T47D (cell line): ENCODE measurements at places on chromosomes 5 and 9.
A peak's percentile ranks its signal among the peaks of the same experiment; 100 is the strongest.

DNA sequence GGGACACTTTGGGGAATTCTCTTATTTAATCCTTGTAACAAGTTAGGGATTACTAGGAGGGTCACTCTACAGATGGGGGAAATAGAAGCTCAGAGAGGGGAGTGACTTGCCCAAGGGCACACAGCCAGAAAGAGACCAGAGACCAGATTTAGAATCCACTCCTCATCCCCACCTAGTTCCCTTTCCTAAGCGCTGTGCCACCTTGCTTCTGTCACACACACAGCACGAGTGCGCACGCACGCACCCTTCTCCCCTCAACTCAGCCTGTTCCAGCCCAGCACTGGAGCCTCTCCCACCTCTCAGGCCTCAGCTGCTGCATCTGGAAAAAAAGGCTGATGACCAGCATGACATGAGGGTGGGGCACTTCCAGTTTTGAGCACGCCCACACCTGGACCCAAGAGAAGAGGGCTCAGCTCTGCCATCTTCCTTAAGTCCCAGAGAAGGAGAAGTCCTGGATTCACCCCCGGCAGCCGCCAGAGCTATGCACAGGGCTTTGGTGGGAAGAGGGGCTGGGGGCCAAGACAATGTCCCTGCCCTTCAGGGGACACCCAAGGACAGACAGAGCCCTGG, 18.5 kb downstream of the NR5A1 start:
- DNase-seq: no peak

GRCh38 chr5:154034944-154035343, 3.8 kb downstream of the FAM114A2 start:
- DNase-seq: no peak

DNA sequence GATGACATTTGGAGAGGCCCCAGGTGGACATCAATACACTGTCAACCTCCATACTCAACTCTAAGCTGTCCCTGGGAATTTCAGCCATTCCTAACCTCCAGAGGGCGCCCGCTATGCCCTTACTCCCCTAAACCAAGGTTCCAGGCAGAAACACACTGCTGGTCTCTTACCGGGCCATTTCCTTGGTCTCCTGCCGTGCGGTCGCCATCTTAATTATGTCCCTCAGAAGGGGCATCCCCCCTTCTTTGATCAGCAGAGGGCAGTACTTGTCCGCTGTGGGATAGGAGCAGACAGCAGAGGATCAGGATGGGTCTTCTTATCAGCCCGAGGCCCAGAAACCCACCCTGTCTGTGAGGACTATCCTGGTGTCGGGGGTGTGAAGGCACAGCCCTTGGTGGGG, 9.3 kb upstream of the ZDHHC12 start:
- peak; percentile 82 for DNase-seq

- DNase-seq: no peak
Observed at GRCh38 chr5:102823441-102823874, 68.4 kb downstream of the PAM start.

- no peak for DNase-seq
Observed at GRCh38 chr9:83671451-83671850, 36.3 kb downstream of the UBQLN1 start.

GRCh38 chr5:147558826-147559225, 49.0 kb upstream of the DPYSL3 start:
- DNase-seq: peak; percentile 41

DNA sequence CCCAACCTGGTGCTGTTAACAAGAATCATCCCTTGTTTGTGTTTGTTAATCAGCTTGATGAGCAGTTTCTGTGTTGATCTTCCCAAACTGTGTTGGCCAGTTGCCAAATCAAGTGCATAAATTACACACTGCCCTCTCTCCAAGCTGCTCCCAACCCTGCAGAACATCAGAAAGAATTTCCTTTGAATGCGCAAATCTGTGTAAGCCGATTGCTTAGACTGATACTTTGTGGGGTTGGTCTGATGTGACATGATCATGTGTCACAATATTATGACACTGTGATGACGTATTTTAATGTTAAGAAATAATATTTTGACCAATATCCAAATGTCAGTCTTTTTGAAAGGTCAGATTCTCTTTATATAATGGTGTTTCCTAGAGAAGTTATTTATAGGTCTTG, 766.4 kb upstream of the WWC1 start:
- DNase-seq: no peak

DNA sequence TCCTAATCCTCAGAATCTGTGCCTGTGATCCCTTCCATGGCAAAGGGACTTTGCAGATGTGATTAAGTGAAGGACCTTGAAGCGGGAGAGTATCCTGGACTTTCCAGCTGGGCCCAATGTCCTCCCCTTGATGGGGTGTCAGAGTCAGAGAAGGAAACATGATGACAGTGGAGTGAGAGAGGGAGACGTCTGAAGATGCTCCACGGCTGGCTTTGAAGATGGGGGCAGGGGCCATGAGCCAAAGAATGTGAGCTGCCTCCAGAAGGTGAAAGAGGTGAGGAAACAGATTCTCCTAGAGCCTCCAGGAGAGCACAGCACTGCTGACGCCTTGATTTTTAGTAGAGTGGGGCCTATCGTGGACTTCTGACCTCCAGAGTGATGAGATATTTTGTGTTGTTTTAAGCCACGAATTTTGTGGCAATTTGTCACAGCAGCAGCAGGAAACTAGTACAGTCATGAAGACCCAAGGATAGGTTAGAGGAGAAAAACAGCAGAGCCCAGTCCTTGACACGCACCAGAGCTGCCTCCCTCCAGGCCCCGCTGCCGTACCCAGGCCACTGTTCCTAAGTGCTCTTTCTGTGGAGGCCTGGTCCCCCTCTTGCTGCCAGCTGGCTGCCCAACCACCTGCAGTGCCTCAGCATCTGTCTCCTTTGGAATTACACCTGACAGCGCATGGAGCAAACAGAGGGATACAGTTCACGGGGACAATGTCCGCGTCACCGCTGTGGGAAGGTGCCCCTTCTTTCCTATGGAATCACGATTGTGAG, 78.1 kb downstream of the MACROH2A1 start:
- no peak for DNase-seq

DNA sequence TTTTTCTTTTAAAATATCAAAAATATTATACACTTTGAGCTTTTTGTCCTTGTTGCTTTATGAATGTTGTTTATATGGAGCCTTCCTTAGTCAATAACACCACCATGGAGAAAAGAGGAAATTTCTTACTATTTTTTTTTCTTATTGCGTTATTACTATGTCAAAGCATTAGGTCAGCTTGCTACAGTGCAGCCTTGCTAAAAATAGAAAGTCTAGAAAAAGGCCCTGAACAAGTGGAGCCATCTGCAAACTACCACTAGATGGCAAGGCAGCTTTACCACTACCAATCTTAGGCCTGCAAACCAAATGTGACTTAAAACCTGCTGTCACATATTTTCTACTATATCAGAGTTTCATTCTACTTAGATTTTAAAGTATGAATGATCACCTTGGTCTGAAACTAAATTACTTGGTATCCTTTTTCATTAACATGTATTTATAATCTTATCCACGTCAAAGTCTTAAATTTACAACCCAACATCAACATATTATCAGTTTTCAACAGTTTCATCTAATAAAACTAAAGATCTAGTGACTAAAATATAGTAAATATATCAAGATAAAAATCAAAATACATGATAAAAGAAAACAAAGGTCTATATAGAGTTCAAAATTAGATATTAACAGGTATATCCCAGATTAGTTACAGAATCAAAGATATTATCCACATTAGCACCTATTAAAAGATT, 113.1 kb upstream of the ACOT12 start:
- peak; percentile 82 for DNase-seq
